ENCODE measurements at places on chromosomes 3 and 15.

GRCh38 chr15:87196498-87196897 lies 1060.0 kb downstream of the NTRK3 start:
- no peak for DNase-seq

- DNase-seq: no peak
Measured at GRCh38 chr3:152296971-152297370, 28.2 kb downstream of the MBNL1 start.

DNA sequence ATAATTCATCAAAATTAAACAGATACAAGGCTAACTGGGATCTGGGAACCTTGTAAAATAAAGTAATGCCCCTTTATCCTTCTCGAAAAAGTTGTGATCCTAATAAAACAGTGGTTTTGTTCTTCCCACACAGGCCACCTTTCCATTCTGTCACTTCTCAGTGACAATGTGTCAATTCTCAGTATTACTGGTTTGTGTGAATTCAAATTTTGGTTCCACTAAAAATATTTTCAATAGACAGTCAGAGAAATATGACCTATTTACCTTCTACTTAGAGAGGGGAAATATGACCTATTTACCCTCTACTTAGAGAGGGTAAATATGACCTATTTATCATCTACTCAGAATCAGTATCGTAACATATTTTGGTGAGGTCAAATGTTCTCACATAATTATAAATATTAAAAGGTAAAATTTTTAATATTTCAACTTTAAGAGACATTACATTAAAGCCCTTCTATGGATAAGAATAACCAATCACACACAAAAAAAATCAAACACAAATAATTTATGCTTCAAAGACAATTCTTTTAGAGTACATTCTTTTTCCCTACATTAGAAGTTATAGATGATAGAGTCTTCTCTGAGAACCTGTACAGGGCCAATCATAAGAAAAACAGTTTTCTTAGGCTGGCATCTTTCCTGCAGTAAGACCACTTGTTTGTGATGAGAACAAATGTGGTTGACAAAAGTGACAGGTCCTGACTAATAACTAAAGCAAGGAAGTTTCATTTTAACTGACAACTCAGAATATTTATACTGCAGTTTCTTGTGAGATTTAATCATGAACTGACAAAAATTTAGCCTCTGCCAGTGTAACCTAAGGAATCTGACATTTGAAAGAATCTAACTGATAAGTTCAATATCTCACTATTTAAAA lies 323.3 kb downstream of the DIPK2A start:
- DNase-seq: no peak

DNA sequence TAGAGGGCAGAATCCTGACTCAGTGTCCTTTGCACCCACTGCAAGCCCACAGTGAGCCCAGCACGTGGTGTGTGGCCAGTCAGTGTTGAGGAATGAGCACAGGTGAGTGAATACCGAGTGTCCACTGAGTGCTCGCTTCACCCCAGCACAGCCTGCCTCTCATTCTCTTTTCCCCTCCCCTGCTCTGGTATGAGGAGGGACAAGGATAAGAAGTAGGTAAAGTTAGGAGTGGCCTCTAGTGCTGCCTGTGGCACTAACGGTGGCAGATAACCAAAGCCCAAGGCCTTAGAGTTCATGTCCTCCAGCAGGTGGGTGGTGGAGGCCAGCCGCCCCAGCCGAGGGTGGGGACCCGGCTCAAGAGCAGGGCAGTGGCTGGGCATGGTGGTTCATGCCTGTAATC lies 38.0 kb downstream of the PRKCD start:
- DNase-seq: no peak

DNA sequence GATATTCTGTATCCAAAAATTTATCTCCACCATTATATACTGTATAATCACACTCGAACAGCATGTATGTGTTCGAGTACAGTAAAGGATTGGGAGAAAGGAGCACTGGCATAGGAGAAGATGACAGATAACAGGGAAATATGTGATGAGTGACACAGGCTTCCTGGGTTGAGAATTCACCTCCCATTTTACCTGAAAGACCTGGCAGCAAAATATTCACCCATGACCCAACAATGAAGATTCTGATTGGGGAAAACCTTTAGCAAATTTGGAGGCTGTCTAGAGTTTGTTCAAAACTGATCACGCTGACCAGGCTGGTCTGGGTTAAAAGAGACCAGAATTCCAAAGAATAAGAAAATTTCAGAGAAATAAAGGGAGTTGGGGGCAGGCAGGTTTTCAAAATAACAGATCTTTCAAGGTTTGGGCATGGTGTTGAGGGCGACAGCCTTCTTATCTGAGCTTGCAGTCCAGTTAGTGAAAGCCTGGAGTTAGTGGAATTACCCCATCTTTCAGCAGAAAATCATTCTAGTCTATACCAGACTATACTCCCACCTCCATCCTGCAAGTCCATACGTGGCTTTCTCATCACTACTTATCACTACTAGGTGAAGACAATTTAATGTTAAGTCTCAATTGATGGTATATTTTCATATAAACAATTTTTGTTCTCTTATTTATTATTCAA lies 42.8 kb upstream of the RSL24D1 start:
- DNase-seq: no peak

GRCh38 chr15:75713338-75713895 lies 769 bp upstream of the CSPG4 start:
- no peak for DNase-seq

DNA sequence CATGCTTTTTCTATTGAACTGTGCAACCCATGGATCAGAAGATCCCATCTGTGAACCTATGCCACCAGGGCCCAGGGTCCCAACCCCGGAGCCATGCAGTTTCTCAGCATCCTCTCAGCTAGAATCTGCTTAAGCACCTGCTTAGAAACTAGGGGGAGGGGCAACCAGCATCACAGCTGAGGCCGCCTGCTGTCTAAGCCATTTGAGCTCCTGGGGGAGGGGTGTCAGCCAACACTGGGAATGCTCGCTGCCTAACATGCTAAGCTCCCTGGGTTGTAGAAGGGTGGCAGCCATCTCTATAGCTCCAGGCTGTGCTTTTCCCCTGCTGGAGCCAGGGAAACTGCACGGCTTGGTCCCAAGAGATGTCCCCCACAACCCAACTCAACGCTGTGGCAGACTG lies 322.8 kb downstream of the EDEM1 start:
- no peak for DNase-seq

DNA sequence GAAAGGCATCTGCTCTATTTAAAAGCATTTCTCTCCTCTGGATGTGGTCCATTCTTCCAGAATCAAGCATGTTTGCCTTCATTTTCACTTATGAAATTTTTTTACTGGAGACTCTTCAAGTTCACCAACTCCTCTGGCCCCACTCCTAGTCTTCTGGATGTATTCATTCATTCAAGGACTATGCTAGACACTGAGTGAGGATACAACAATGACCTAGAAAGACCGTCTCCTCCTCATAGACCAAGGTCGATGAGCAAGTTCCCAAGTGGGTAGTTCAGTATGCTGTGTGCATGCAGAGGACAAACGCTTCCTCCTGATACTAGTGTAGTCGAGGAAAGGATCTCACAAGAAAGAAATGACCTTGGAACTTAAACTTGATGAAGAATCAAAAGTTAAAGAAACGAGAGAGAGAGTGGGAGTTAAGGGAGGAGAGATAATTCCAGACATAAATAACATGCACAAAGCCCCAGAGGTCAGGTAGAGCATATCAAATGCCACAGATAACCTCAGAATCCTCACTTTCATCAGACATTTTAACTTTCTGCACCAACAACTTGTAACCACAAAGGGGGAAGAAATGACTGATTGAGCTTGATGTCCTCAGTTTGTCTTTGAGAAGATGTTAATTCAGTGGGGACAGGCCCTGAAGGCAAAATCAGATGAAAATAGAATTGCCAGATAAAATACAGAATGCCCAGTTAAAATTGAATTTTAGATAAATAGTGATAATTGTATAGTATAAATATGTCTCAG lies 149.4 kb downstream of the IMPG2 start:
- no peak for DNase-seq

- no peak for DNase-seq
Measured at GRCh38 chr15:26848498-26848897, 18.4 kb upstream of the GABRA5 start.

DNA sequence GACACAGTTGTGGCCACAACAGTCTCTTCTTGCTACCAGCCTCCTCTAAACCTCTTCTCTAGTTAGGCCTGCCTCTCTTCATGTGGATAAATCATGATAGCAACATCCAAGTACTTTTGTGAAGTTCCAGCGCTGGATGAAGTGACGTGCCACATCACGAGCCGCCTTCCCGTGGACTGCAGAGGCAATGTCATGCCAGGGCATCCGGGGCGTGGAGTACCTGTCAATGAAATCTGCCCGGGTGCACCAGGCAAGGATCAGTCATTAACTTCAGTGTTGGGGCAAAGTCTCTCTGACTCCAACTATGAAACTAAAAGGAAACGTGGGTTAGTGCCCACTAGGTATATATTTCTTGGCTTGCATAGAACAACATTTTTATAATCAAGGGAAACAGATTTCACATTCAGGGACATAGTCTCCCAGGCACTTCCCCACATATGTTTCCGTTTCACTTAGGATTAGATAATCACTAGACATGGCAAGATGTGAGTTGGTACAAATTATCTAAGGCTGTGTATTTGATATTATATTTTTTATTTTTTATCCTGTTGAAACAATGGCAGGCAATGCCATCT lies 133.6 kb downstream of the PLD1 start:
- DNase-seq: no peak

GRCh38 chr15:46518381-46518780 lies 883.6 kb downstream of the SQOR start:
- DNase-seq: no peak

GRCh38 chr3:14145236-14145635 lies 20.4 kb downstream of the TMEM43 start:
- DNase-seq: no peak
